ENCODE measurements at places on chromosomes 4 and X.

DNA sequence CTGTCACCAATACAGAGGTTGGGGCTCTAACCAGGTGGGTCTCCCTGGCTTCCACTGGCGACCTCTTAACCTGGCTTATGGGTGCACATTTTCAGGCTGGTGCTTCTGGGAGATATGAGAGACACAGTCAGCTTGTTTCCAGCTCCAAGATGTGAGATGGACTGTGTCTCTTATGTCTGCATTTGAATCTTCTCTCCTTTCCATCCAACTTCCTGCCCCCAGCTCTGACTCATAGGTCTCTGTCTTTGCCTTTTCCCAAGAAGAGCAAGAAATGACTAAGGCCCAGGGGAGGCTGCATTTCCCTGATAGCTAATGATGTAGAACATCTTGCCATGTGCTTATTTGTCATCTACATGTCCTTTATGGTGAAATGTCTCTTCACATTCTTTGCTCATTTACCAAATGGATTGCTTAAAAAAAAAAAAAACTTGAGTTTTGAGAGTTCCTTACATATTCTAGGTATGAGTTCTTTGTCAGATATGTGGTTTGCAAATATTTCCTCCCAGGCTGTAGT lies 3.2 kb upstream of the UXT start:
- DNase-seq: no peak

GRCh38 chr4:155179216-155179615 lies 29.2 kb upstream of the NPY2R start:
- DNase-seq: no peak

GRCh38 chrX:23341452-23341851 lies 6.8 kb downstream of the PTCHD1 start:
- DNase-seq: no peak

DNA sequence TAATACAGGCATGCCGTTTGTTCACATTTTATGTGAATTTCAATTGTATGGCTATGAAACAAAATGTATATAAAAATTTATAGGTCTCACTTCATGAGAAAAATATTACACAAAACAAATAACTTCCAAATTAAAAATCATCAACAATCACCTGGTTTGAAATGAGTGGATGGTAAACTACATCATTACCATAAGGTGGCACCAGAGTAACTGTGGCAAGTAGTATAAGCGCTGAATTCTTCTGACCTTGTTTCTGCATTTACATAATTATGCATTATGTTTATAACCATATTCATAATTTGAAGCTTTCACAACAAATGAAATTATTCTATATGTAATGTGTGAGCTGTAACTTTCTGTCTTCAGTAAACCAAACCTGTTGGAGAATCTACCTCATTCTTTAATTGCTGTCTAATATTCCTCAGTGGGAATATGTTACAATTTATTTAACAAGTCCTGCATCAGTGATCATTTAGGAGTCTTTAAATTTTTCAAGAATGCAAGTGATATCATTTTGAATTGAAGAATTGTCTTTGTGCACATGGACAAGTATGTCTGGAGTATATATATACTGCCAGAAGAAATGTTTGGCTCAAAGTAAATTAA lies 55.2 kb downstream of the MMRN1 start:
- no peak for DNase-seq

DNA sequence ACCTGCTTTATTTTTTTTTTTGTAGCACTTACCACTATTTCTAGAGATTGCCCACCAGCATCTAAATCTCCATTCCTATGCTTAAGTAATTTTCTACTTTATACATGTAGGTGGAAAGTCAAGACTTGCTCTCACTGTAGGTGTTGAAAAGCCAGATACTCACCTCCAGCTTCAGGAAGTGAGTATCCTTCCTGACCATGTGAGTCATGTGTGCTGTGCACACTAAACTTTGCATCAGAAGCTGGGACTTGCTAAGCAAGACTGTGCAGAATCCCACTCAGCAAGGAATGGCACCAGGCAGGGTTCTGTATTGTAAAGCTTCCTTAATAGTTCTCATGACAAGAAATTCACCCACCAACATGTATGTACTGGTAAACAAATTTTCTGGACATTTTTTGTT lies 151.8 kb downstream of the POU4F2 start:
- DNase-seq: no peak

- no peak for DNase-seq
These were observed 34.7 kb downstream of the P2RY8 start for GRCh38 chrX:1502241-1502640.

GRCh38 chr4:24244663-24245490 lies 339.5 kb downstream of the DHX15 start:
- DNase-seq: no peak

GRCh38 chrX:87516717-87517121 lies 883 bp upstream of the KLHL4 start:
- DNase-seq: no peak

DNA sequence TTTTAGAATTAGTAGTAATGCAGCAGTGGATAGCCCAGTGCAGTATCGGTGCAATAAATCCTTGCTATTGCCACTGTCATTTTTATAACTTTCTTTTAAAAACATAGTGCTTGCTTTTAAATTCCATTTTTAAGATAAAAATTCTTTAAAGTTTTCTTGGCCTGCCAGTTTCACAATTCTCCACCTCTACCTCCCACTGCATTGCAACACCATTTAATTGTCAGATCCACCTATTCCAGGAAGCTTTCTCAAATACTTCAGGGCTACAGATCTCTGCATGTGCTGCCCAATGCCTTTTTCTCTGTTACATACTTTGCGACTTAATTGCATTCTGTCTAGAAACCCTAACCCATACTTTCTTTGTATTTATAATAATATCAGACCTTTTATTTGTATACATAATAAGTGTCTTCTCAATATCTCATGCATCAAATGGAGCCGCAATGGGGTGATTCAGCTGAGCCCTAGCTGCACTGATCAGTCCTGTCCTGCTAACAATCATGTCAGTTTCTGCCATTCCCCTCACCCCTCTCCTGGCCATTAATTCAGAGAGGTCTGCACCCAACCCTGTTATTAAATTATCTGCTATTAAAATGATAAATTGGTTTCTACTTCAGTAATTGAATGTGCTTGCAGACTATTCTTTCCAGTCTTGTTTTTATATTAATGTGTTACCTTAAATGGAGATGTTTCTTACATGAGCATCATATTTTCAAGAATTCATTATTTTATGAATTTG lies 193.1 kb downstream of the SLIT2 start:
- no peak for DNase-seq

DNA sequence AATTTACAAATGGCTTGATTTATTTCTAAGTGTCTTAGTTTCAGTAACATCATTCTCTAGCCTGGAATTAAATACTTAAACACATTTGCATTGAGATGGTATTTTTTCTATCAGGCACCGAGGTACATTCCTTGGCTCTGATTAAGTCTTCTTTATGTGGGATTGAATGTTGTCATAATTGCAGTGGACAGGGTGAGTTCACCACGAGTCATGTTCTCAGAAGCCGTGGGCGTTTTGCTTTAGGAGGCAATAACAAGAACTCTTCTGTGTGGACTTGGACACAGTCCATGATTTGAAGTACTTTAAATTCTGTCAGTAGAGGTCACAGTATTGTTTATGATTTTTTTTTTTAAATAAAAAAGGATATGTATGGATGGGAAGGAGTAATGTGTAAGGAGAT lies 57.1 kb upstream of the EFHC2 start:
- DNase-seq: no peak

GRCh38 chr4:3034231-3034630 lies 40.1 kb downstream of the HTT-AS start:
- no peak for DNase-seq

- DNase-seq: no peak
These were observed 643 bp downstream of the SRP72 start for GRCh38 chr4:56468097-56468422.

DNA sequence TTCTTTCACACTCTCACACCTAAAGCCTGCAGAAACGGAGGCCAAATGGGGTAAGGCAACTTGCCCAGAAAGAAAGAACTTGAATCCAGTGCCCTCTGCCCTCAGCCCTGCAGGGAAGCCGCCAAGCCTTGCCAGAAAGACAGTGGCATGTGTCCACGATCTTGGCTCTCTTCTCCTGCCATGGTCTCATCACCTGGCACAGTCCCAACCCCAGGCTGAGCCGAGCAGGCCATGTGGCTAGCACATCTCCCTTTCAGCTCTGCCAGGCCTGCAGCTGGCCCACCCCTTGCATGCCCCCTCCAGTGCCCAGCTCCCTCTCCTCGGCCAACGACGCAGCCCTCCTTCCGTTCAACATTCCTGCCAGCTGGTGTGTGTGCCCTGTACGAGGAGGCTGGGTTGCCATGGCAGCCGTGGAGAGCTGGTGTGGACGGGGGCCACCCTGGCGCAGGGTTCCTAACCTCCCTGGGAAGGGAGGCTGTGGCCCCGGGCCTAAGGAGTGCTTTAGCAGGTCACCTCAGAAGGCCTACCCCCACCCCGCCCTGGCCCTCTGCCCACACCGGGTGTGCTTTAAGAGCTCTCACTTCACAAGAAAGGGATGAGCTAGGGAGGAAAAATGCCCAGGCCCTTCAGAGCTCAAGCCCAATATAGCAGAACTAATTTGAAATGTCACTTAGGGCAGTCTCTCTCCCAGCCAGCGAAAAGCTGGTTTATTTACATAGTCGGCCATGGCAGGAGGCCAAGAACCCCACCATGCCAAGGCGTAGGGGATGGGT lies 73.0 kb upstream of the PJA1 start:
- DNase-seq: no peak

DNA sequence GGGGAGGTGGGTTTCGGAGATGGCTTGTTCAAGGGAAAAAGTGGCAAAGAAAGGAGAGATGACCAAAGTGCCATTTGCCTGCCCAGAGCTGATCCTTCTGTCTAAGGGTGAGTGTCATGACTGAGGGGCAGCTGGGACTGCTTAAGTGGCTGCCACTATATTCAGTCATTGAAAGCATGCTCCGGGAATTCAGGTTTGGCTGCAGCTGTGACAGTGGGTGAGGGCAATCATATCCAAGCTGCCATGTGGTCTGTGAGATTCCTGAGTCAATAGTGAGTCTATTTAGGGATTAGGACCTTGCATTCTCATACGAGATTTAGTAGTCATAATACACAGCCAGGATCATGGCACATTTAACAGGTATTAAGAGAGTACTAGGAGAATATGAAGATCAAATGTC lies 138.8 kb upstream of the BANK1 start:
- DNase-seq: no peak

DNA sequence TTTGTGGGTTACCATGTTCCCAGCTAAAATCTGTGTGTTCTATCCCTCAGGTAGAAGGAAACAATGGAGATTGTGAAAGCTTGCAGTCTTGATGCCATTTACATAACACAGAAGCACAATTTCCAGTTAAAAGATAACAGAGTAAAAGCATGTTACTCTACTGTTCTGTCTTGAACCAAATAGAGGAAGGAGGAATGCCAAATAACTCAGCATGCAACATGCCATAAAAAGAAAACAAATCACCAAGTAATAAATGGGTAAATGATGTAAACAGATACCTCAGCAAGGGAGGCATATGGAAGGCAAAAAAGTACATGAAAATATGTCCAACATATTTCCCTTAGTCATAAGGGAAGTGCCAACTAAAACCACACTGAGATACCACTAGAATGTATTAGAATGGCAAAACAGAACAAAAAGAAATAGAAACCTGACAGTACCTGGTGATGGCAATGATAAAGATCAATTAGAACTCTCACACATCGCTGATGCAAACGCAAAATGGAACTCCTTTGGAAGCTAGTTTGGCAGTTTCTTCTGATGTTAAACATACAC lies 502.6 kb upstream of the HS3ST1 start:
- no peak for DNase-seq

DNA sequence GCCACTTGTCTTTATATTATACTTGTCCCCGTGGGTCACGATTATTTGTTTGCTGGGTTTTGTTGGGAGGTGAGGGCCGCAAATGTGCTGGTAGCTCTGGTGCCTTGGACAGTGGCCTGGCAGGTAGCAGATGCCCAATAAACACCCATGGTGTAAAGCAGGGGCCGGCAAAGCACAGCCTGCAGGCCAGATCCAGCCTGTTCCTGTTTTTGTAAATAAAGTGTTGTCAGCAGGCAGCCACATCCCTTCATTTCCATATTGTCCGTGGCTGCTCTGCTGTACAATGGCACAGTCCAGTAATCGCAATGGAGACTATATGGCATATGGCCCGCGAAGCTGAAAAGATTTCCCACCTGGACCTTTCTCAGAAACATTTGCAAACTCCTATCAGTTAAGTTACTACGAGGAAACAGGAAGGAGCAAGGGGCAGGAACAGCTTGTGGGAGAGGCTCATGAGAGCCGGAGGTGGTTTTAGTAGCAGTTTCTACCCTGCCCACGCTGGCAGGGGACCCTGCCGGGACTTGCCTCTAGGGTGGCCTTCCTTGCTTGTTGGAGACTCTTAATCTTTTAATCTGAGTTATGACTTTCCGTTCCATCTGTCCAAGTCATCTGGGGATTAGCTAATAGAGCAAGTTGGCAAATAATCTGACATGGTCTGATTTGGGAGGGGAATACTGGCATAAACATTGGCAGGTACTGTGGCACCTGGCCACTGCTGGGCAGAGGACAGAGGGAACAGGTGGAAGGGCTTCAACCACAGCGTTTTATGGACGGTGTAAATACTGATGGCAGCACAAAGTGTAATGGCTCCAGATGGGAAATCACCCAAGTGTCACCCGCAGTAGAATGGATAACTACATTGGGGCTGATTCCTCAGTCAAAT lies 19.6 kb downstream of the CLCN4 start:
- no peak for DNase-seq

DNA sequence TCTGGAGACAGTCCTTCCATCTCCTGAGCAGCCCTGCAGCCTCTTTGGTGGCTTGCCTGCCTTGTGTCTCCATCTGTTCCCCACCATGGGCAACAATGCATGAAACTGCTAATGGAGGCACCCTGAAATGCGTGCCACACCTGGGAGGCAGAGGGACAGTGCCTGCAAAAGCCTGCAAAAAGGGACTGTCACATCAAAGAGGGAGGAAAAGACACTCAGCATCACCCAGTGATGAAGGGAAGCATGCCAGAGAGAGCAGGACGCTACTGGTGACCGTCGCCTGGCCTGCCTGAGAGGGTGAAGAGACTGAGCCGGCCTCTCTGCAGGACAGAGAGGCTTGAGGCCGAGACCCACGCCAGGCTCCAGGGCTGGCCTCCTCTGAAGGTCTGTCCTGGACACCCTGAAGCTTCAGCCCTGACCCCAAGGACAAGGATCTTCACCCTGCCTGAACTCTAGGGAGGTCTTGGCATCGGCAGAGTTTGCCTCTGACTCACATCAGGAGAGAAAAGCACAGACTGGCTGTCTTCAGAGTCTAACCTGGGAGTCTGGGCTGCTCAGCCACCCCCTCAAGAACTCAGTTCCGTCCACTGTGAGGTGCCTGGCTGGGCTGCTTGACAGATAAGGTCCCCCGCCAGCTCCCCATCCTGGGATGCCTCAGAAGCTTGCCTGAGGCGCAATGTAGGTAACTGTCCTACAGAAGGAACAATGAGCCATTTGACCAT lies 8.1 kb downstream of the ACSL1 start:
- no peak for DNase-seq

GRCh38 chrX:134600714-134601113 lies 57.6 kb downstream of the PLAC1 start:
- no peak for DNase-seq

DNA sequence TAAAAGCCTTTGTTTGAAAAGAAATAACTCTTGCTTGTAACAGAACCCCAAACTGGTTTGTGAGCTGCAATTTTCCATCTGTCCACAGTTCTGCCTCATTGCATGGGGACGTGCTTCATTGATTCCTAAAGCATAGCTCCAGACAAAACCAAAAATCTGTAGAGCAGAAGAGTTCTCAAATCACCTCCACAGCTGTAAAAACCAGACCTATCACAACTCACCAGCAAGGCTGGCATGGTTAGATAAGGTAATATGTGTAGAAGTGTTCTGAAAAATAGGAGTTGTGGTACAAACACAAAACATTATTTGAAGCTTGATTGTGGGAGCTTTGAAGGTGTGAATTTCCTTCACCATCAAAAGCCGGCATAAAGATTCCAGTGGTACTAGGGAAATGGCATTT lies 12.5 kb upstream of the RAB28 start:
- DNase-seq: no peak

All from stimulated activated CD8-positive, alpha-beta memory T cell treated with anti-CD3 and anti-CD28 coated beads, Interleukin-7, amount 100 ng/mL, for 24 hours (primary cell).